ENCODE measurements at places on chromosomes 7 and 10.
A peak's percentile ranks its signal among the peaks of the same experiment; 100 is the strongest.

GRCh38 chr10:104340641-104341040, 2.4 kb upstream of the ITPRIP start:
- DNase-seq: no peak

DNA sequence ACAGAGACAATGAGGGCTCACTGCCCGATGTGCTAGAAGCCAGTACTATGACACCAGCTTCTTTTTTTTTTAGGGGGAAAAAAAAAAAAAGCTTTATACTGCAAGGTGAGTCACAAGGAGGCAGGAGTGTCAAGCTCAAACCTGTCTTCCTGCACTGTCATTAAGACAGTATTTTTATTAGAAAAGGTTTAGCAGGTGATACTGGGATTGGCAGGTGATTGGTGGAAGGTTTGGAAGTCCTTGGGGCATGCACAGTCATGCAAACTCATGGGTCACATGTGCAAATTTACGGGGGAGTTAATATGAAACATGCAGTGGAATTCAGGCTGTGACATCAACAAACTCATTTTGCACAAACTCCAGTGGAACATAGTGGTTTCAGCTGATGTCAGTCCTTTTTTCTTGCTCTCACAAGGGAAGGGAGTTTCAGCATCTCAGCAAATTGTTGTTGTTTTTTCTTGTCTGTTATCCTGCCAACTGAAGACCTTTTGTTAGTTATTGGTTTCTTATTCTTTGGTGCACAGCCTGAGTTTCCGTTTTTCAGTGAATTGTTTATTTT, 530.6 kb downstream of the ANKRD7 start:
- no peak for DNase-seq

- no peak for DNase-seq
Measured at GRCh38 chr10:88652616-88653015, 11.6 kb upstream of the LIPF start.

- DNase-seq: no peak
Measured at GRCh38 chr7:47489624-47490023, 92.3 kb downstream of the TNS3 start.

DNA sequence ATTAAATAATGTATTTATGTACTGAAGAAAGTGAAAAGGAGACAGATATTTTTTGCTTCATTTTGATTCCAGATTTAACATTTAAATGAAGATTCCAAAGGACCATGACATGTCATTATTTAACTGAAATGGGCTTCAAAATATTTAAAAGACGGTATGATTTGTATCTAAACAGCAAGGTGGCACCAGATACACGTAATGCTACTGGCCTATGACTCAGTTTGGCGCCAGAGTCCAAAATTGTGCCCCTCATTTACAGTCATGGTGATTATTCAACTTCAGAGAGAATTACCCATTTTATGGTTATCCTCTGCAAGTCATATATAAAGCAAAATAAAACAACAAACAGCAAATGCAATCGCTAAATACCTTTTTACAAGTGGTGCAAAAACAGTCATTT, 94.5 kb downstream of the ETV1 start:
- no peak for DNase-seq

DNA sequence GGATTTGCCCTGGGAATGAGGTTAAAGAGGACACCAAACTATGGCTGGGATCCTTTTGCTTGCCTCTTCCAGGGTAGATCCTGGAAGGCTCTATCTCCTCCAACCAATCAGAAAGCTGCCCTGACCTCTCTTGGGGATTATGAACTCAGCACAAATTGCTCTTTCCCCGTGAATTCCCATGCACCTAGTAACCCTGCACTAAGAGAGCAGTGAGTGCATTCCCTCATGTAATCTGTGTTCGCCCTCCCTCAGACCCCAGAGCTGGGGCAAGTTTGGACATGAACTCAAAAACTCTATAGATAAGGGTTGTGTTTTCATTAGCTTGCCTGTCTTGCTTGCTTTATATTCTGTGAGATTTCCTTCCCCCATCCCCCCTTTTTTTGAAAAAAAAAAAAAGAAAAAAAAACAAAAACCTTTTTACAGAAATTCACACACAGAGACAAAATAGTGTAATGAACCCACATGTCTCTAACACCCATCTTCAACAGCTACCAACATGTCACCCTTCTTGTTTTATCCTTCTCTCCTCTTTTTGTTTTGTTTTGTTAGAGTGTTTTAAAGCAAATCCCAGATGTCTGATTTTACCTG, 225.5 kb upstream of the TCF7L2 start:
- peak; percentile 33 for DNase-seq

GRCh38 chr7:36925207-36925606, 200.9 kb upstream of the AOAH start:
- DNase-seq: no peak

GRCh38 chr7:123533929-123534382, 439 bp downstream of the IQUB start:
- no peak for DNase-seq

DNA sequence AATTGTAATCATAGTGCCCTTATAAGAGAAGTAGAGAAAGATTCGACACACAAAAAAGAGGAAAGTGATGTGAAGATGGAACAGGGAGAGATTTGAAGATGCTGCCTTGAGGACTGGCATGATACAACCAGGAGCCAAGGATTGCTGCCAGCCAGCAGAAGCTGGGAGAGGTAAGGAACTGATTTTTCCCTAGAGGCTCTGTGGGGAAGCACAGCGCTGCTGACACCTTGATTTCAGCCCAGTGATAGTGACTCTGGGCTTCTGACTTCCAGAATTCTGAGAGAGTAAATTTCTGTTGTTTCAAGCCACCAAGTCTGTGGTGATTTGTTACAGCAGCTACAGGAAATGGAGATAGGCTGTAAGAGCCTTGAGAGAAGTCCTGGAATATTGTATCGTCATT, 98.2 kb downstream of the RAB11FIP2 start:
- DNase-seq: no peak

DNA sequence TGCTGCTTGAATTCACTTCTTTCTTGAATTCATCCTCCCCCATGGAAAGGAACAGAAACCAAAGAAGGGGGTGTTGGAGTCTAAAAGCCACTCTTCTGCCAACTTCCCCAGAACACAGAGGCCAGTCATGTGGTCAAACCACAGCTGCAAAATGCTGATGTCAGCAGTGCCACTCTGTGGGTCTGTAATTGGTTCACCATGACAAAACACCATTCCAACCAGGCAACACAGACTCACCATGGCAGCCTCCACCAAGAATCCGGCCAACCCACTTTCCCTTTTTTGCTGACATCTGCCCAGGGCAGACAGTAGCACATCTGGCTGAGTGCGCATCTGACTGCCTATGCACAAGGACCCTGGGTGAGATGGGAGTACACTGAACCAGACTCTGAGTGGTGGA, 16.8 kb downstream of the OSBPL3 start:
- DNase-seq: no peak

- no peak for DNase-seq
Measured at GRCh38 chr10:70274643-70275042, 9.2 kb downstream of the NPFFR1 start.

- DNase-seq: no peak
Measured at GRCh38 chr7:112779667-112780066, 10.5 kb downstream of the TMEM168 start.

DNA sequence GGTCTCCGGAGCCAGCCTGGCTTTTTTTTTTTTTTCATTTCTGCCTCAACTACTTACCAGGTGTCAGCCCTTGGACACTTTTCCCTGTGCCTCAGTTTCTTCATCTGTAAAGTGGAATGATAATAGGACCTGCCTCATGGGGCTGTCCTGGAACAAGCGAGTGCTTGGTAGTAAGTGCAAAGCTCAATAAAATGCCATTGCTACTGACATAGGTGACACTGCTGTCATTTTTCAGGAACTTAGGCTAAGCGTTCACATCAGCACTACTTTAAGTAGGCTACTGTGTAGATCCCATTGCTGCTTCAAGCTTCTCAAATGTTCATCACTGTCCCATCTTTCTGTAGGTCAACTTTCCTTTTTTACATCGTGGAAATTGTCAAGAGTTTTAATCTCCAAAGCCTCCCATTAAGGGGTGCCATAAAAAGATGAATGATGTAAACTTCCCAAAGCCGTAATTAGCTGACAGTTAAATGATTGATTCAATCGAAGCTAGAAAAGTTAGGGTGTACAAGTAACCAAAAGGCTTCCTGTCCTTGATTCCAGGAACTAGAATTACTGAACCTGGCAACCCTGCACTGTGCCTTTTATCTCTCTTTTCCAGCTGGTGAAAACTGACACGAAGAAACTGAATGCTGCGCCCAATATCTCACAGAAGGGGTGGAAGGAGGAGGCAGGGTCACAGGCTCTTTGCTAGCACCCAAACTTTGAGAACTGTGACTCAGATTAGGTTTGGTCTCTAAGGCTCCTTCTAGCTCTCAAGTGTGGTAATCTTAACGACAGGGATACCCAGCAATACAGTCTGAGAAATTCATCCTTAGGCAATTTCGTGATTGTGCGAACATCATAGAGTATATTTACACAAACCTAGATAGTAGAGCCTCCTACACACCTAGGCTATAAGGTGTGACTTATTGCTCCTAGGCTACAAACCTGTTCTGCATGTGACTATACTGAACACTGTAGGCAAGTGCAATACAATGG, 861 bp upstream of the USP6NL start:
- DNase-seq: no peak

GRCh38 chr7:80876894-80877414, 41.9 kb downstream of the SEMA3C start:
- DNase-seq: peak; percentile 25

GRCh38 chr10:104657036-104657435, 15.9 kb downstream of the SORCS3 start:
- no peak for DNase-seq

GRCh38 chr7:99008921-99009530, 130.7 kb downstream of the TRRAP start:
- DNase-seq: no peak

DNA sequence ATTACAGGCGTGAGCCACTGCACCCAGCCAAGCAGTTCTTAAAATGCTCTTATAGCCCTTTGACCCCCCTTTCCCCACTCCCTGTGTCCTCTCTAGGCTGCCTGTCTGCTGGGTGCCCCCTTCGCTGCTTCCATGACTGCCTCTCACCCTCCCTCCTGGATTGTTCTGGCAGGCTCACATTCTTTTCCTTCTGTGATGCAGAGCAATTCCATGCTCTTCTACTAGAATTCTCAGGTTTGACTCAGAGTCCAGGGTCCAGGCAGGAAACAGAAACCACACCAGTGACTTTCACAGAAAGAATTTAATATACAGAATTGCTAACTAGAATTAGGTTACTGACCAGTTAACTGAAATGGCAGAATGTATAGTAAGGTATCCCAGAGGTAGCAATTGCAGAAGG, 244.8 kb downstream of the BAMBI start:
- no peak for DNase-seq

GRCh38 chr7:156334636-156335035, 305.9 kb upstream of the RNF32 start:
- no peak for DNase-seq

DNA sequence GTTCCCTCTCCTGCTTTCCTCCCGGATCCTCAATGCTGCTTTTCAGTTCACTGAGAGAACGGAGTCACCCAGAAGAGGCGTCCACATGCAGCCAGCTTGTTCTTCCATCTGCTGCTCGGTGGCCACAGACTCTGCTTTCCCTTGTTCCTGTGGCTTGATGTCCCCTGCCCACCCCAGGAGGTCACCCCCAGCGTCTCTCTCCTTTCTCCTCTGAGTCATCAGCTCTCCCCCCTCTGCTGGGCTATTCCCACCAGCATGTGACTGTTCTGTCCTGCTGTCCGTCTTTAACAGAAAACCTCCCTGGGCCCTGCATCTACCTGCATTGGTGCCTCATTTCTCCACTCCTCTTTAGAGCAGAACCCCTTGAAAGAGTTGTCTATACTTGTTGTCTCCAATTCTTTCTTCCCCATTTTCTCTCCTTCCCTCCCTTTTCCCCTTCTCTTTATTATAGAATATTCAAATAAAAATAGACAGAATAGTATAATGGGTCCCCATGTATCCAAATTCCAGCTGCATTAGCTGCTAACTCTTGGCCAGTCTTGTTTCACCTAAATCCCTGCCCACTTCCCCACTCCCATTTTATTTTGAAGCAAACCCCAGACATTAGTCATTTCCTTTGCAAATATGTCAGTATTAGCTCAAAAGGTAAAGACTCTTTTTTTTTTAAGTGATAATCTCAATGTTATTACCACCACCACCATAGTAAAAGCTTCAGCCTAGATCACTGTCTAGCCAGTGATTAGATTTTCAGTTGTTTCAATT, 4.1 kb downstream of the ZNF282 start:
- no peak for DNase-seq

- DNase-seq: no peak
Measured at GRCh38 chr10:60652628-60653027, 125.7 kb upstream of the CDK1 start.

GRCh38 chr10:62352356-62352970, 21.7 kb upstream of the ZNF365 start:
- peak; percentile 12 for DNase-seq

DNA sequence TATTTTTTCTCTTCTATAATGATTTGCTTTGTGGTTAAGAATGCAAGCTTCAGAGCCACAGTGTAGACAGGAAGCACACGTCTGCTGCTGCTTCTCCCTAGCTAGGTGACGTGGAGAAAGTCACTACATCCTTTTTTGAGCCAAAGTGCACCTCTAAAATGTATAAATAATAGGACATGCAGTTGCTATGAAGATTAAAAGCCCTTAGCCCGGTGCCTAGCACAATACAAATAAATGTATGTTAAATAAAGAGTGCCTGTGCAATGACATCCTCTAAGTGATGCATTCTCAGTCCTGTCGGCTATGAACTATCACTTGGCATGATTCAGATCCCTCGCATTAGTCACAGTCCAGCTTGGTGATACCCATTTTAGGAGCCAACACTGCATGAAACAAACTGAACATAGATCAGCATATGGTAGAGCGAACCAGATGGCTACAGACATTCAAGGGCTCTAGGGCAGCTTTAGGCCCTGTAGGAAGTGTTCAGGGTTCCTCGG, 4.8 kb upstream of the TRDMT1 start:
- DNase-seq: peak; percentile 44

DNA sequence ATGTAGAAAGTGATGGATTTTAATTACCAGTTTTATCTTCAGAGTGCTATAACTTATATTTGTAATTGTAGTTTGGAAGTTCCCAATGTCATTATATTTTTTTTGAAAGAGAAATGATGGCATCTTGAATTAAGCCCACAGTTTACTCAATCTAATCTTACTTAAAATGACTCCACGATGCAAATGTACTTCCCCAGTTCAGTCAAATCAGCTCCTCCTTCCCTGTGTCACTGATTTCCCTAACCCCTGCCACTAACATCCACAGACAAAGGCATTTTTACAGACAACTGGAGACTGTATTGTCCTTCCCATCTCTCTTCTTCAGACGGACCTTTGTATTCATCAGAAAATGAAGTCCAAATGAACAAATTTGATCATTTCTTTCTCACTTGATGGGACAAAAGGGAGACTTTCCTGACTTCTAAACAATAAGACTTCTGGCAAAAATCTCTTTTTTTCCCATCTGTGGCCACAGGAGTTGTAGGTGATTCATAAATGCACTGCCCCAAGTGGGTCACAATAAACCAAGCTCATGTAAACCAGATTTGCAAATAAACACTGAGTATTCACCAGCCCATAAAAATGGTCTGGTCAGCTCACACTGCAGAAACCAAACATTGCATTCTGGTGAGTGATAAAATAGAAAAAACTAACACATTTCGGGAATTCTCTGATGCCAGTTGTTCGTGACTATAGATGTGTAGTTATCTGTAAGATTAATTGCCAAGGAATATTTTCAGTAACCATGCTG, 162.9 kb downstream of the FANK1 start:
- DNase-seq: no peak

GRCh38 chr10:119413093-119413453, 129.4 kb downstream of the RGS10 start:
- no peak for DNase-seq

All from COLO829 (cell line).